ENCODE measurements at places on chromosomes 1 and 21. TPM values are rescaled to one million over a fixed set of nuclear protein-coding genes. Genes with fewer than 3 reads are reported as not detected.
A peak's percentile ranks its signal among the peaks of the same experiment; 100 is the strongest.

CAMSAP2 gene
- 79.7 TPM for total RNA-seq

DCST1 gene
- total RNA-seq = not detected

POGK gene
- total RNA-seq = 36.2 TPM

ZNF593OS gene
- total RNA-seq = 0.50 TPM

CHRM3 gene
- total RNA-seq = 0.03 TPM

SAMD13 gene
- total RNA-seq = 0.33 TPM

C1orf115 gene
- total RNA-seq = 1.3 TPM

C1QC gene
- not detected for total RNA-seq

LIPI gene
- total RNA-seq = not detected

DNA sequence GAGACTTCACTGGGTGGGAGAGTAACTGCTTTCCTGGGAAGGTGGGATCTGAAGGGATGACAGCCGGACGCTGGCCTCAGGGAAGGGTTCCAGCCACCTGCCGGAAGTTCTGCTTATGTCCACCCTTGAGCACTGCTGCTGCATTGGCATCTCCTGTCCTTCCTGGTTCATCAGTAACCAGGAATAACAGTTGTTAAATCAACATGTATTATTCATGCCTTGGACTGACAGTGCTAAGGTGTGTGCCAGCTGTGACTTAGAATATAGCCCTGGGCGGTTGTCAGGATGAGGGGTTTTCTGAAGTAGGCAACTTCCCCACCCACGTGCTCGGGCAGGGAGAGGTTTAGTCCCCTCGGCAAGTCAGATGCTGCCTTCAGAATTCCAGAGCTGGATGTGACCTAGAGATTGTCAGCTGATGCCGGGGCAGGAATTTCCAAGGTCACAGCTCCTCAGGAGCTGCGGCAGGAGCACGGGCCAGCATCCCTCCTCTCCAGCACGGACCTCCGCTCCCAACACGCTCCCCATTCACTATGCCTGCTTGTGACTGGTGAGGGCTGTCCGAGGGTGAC, 17.9 kb downstream of the CLDN14 start:
- DNase-seq = peak; percentile 72

DNA sequence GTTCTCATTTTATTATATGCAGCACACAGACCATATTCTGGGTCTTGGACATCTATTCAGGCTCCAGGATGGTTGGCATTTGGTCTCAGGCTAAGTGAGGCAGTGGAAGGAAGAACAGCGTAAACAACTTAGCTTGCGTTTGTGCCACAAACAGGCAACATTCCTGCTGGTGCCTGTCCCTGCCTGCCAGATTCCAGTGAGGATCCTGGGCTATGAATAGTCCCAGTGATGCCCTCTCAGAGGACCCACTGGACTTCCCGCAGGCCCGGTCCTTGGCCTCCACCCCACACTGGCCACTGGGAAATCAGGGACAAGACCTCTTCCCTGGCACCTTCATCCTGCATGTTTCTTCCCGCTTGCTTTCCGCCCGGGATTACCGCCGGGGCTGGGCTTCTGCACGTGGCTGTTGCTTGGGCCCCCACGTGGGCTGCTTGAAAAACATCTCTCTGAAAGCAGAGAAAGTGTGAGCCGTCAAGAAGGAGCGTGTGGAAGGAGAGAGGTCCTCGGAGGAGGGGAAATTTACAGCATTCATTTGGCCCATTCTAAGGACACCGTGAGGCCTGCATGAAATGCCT, 145.1 kb upstream of the WNT4 start:
- DNase-seq = no peak

DNA sequence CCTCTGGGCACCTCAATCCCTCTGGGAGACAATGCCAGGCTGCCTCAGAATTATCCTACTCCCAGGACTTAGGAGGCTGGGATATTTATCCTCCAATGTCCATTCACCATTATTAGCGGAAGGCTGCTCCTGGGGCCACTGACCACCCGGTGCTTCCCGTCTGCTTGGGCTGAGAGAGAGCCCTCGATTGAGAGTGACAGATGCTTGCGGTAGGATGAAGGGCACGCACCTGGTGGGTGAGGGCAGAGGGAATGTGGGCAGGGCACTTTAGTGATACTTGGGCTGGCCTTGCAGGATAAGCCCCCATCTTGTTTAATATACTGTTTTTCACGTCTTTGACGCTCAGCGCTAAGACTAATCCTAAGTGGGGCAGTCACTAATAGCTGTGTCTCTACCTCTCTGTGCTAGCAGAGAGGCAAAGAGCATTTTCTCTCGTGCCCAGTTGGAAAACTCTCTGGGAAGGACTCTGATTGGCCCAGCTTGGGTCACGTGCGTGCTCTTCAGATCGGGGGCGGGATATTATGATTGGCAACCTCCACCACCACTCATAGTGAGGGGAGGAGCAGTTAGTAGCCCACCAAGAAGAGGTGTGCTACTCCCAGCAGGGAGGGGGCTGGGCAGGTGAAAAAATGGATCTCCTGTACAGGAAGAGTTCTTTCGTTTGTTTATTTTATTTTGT, 10.6 kb upstream of the PARS2 start:
- DNase-seq = no peak

DNA sequence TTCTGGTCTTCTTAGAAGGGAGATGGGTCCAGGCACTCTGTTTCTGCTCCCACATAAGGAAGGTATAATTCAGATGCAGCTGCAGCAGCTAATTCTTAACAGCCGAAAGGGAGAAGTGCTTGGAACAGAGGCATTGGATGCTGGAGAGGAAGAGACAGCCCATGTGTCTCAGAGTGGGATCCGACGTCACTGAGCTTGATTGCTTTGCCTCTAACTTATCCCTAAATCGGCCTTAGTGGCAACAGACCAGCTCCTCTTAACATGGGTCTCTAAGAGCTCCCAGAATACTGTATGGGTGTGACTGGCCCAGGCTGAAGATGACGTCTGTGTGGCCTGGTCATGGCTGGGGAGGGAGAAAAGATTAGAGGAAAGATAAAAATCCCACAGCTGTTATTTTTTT, 40.7 kb upstream of the KCND3 start:
- no peak for DNase-seq

GRCh38 chr21:37550618-37551330, 184.2 kb downstream of the DYRK1A start:
- DNase-seq = no peak

- DNase-seq = no peak
These were observed 31.9 kb upstream of the IVNS1ABP start for GRCh38 chr1:185348985-185349384.

- no peak for DNase-seq
These were observed 31.7 kb upstream of the GPR88 start for GRCh38 chr1:100506217-100506616.

- DNase-seq = no peak
These were observed 2.0 kb downstream of the PI4KB start for GRCh38 chr1:151325231-151325630.

GRCh38 chr1:7684132-7684531, 87.0 kb upstream of the VAMP3 start:
- no peak for DNase-seq

DNA sequence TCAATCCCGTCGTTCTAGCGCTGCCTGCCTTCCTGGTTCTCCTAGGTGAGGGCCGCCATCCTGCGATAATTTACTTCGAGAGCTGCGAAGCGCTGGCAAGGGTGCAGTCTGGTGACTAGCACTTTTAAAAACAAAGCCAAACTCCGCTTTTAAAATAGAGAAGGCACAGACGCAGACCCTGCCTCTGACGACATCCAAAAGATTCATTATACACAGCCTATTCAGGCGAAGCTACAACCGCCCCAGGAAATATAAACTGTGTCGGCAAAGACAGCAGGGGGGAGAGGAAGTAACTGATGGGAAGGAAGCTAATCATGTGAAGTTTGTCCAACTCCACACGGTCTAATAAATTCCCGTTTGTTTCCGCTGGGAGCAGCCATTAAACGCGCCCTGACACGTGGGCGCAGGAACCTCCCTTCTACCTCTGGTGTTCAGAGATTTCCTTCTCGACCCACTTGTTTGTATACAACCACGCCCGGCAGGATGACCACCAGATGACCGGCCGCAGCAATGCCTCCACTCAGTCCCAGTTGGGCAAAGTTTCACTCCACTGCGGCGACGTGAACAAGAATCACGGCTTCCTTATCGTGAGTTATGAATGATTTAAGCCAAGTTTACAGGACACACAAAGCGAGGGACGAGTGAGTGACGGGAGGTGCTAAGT, 1.3 kb downstream of the GNG12 start:
- DNase-seq = peak; percentile 82

DNA sequence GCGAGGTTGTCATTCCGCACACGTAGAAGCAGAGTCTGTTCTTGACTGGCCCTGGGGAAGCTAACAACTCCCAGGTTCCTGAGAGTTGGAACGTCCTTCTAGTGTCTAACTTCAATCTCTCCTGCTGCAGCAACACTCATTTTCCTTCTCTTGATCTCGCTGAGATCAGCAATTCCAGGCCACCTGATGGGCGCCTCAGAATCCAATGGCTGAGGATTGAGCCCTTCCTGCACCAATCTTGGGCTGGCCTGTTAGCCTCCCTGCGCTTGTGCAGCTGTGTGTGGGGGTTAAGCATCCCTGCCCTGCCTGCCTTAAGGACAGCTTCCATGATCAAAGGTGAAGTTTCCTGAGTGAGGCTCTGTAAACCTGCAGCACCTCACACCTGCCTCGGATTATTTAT, 87.9 kb downstream of the SYT2 start:
- no peak for DNase-seq

- peak; percentile 23 for DNase-seq
These were observed 56.0 kb upstream of the ABCG1 start for GRCh38 chr21:42162831-42163510.

DNA sequence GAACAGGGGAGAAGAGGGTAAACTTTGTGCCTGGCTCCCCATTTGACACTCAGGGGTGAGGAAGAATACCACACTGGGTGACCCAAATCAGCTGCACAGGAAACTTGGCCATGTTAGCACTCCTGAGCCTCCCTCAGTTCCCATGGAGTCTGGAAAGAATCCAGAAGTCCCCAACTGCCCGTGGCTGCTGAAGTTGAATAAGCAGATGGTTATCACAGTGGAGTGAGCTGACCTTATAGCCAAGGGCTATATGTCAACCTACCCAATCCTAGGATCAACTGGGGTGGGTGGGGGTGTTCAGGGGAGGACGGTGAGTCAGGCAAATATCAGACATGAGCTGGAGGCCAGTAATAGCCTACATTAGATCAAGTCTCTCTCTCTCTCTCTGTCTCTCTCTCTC, 20.4 kb downstream of the KCNH1 start:
- no peak for DNase-seq

- no peak for DNase-seq
These were observed 55.6 kb downstream of the COQ8A start for GRCh38 chr1:226995365-226996332.

- DNase-seq = no peak
These were observed 69.6 kb downstream of the GBP6 start for GRCh38 chr1:89433421-89433820.

DNA sequence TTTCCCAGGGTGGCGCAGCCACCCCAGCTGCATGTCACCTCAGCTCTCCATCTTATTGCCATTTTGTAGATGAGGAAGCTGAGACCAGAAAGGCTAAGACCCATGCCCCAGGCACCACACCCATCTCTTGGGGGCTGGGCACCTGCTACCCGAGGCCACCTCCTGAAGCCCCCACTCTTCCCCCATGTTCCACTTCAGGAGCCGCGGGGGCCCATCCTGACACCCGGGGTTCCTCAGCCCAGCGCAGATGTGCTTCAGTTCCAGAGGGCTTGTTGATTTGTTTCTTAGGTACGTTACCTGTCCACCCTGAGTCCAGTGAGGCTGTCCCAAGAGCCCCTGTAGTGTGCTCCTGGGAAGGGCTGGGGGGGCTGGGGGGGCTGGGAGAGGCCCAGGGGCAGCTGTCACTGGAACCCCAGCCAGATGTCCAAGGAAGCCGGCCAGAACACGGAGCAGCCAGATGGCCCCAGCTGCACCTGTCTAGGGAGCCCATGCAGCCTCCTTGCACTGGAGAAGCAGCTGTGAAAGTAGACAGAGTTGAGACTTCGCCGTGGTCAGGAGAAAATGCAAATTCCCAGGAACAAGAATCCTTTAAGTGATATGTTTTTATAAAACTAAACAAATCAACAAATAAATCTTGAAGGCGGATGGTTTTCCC, 17.1 kb upstream of the CCDC27 start:
- DNase-seq = no peak

DNA sequence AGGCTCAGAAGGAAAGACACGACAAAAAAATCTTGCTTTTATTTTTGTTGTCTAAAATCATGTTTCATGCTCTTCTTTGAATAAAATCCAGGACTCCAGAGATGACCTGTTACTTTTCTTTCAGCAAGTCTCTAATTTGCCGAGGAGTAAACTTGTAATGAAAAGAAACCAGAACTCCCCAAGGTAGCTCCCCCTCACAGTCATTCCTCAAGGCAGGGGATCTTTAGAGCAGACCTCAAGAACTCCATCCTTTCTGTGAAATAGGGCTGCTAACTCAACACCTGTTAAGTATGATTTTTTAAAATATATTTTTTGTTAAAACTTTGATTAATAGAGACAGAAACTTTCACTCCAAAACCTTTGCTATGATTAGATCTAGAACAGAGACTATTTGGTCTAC, 82.7 kb upstream of the ABCD3 start:
- DNase-seq = no peak

DNA sequence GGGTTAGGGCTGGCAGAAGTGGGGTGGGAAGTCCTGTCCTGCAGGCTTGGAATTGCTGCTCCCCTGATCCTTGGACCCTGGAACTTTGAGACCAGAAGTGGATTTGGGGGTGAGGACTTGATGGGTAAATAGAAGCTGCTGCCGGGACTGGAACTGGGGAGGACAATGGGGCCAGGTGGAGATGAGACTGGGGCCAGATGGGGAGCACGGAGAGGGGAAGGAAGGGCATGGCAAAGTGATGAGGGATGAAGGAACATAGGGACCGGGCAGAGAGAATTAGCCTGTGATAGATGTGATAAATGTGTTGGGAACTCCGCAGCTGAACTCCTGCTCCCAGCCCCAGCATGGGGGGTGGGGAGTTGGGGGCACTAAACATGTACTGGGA, 637 bp downstream of the NHLH1 start:
- DNase-seq = no peak

DNA sequence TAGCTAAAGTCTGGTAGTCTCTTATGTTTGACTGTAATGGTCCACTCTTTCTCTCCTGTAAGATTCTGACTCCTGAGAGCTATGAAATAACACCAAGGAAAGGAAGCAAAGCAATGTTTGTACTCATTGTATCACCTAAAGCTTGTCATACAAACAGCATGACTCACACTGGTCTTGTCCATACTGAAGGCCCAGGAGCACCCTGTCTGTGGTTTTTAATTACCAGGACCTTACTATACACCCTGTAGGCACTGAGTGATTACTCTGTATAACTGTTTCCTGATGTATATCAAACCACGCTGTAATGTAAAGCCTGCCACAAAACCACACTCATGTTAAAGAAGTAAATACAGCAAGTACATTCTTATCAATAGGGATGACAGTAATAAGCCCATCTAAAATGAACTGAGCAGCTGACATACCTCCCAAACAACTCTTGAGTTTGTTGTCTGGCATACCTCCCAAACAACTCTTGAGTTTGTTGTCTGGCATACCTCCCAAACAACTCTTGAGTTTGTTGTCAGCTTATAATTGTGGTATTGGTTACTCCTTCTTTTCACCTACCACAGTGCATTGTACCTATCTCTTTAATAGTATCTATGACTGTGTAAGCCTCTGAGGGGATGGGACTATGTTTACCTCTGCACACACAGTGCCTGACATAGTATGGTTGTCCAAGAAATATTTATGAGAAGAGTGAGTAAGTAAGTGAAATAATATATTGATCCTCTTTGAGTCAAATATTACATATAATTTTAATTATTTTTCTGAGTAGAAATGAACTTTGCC, 11.6 kb upstream of the TNFSF18 start:
- DNase-seq = peak; percentile 93

Data from mammary epithelial cell (primary cell).